ENCODE measurements at places on chromosomes 7 and 10.

GRCh38 chr10:53005612-53006345, 233.2 kb upstream of the MBL2 start:
- no peak for DNase-seq

- no peak for DNase-seq
Measured at GRCh38 chr7:1873857-1874589, 203.9 kb downstream of the ELFN1 start.

GRCh38 chr7:120825152-120825551, 32.8 kb downstream of the TSPAN12 start:
- no peak for DNase-seq

- no peak for DNase-seq
Measured at GRCh38 chr10:45136256-45136655, 135.5 kb downstream of the ZNF22 start.

DNA sequence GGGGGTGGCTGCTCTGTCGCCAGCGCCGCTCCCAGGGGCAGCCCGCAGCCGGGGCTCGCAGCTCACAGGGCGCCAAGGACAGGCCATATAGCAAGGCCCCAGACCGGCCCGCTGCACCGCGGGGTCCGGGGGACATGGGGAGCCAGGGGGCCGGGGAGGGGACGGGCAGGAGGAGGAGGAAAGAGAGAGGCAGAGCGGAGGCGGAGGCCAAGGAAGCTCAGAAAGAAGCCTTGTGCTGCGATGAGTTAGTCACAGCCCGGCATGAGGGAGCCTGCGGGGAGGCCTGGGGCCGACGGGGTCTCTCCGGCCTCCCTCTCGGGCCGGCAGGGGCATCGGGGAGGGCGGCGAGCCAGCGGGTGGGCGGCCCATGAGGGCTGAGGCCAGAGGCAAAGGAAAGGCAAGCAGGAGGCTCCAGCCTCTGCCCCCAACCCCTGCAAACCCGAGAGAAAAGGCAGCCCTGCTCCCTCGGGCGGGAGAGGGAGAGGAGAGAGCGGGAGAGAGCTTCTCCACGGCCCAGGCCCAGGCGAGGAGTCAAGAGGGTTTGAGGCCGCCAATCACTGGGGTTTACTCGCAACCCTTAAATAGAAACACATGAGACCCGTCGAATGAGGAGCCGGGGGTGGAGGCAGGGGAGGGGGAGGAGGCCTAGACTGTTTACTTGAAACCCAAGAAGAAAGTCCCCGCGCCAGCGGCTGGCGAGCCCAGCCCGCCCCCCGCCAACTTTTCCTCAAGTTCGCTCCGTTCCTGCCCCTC, 167.9 kb downstream of the NEURL1 start:
- no peak for DNase-seq

GRCh38 chr10:48805848-48806247, 121.2 kb downstream of the WDFY4 start:
- no peak for DNase-seq

GRCh38 chr10:95350830-95351228, 60.0 kb upstream of the PDLIM1 start:
- no peak for DNase-seq

DNA sequence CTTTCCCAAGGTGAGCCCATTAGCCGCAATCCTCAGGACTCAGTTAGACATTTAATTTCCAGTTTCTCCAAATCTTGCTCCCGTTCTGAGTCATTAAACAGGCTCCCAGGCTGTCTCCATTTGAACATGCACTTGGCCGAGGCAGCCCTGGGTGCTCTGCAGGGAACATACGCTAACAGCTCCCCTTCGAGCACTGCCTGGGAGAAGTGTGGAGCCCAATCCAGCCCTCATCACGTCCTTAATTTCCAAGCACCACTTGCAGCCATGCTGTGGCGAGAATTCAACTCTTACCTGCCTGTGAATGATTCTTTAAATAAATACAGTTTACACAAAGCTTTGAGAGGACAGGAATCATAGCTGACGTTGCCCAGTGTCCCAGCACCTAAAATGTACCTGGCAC, 218.2 kb downstream of the CCSER2 start:
- DNase-seq = no peak

DNA sequence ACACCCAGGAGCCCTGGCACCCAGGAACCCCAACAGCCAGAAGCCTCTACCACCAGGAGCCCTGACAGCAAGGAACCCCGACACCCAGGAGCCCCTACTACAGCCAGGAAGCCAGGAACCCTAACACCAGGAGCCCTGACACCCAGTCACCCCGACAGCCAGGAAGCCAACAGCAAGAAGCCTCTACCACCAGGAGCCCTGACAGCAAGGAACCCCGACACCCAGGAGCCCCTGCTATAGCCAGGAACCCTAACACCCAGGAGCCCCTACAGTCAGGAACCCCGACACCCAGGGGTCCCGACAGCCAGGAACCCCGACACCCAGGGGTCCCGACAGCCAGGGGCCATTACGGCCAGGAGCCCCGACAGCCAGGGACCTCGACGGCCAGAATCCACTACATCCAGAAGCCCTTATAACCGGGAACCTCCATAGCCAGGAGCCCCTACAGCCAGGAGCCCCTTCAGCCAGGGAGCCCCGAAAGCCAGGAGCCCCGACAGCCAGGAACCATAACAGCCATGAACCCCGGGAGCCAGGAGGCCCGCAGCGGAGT, 440 bp upstream of the GLRX3 start:
- DNase-seq = no peak
